ENCODE measurements at places on chromosomes 13 and 19. TPM values are rescaled to one million over a fixed set of nuclear protein-coding genes. Genes with fewer than 3 reads are reported as not detected.

GRCh38 chr13:98978280-98978679 is 416 bp upstream of the DOCK9 start:
- no peak for DNase-seq

GRCh38 chr13:102680133-102680717 is 14.6 kb downstream of the METTL21C start:
- no peak for DNase-seq

METTL21C gene
- not detected for polyA plus RNA-seq

GRCh38 chr13:112938680-112939079 is 30.3 kb upstream of the MCF2L start:
- peak; percentile 50 for DNase-seq

C19orf85 gene
- not detected for polyA plus RNA-seq

DNA sequence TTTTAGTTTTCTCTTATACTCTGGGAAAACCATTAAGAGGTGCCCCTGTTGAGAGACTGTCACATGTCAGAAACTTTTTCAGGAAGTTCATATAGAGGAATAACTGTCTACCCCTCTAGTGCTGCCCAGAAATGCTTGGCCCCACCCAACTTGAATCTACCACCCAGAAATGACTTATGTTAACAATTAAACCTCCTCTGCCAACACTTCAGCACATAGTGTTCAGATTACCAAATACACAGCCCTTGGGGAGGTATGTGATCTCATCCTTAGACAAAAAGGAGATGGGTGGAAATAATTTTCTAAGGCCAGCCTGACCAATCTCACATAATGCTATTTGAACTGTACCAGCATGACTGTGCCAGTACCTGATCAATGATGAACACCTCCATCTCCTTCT is 35.6 kb downstream of the CCDC169 start:
- DNase-seq: no peak

SEMA6B gene
- 16.9 TPM for polyA plus RNA-seq

ODAD3 gene
- polyA plus RNA-seq: not detected

DNA sequence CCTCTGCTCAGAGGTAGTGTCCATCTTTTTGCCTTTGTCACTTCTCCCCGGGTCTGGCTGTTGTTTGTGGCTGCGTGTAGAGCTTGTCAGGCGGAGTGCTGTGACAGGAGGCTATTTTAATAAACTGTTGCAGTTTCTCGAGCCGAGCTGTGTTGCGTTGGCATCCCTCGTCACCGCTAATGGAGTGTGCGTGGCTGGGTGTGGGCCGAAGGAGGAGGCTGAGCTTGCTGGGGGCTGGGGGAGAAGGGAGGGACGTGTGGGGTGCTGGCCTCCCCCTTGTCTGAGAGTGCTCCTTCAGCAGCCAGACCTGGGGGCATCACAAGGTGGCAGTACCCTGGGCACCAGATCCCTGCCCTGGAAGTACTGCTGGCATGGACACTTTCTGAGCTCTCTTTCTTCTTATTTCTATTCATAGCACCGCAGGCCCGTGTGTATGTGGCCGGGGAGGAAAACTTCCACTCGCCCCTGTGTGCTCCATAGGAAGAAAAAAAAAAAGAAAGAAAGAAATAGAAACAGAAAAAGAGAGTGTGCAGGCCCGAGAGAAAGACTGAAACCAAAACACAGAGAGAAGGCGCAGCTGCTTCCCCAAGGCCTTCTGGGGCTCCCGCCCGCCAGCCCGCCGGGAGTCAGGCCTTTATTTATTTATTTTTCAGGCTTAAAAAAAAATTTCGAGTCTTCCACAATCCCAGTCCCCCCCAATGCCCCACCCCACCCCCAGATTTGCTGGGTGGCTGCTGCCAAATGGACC is 27.0 kb downstream of the NFIX start:
- peak; percentile 87 for DNase-seq

DNA sequence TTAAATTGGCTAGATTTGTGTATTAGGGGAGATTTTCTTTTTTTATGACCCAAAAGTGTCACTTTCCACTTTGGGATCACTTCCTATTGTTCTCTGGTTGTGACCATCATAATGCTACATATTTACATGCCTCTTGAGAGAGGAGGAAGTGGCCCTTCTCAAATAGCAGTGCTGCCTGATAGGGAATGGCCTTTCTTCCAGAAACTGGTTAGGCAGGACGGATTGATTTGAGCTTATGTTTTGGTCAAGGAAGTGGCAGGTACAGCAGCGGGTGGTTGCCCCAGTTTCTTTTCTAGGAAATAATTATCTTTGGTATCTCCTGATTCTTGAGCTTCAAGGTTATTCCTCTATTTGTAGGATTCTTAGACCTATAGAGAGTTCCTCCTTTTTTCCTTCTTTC is 21.9 kb upstream of the WTIP start:
- no peak for DNase-seq

- DNase-seq: peak; percentile 93
Measured at GRCh38 chr19:6736169-6736916, 1.0 kb downstream of the GPR108 start.

- DNase-seq: no peak
Measured at GRCh38 chr13:37023871-37024270, 23.3 kb downstream of the EXOSC8 start.

GIPC1 gene
- polyA plus RNA-seq: 378 TPM

- DNase-seq: no peak
Measured at GRCh38 chr13:102658660-102659059, 36.2 kb downstream of the METTL21C start.

DNA sequence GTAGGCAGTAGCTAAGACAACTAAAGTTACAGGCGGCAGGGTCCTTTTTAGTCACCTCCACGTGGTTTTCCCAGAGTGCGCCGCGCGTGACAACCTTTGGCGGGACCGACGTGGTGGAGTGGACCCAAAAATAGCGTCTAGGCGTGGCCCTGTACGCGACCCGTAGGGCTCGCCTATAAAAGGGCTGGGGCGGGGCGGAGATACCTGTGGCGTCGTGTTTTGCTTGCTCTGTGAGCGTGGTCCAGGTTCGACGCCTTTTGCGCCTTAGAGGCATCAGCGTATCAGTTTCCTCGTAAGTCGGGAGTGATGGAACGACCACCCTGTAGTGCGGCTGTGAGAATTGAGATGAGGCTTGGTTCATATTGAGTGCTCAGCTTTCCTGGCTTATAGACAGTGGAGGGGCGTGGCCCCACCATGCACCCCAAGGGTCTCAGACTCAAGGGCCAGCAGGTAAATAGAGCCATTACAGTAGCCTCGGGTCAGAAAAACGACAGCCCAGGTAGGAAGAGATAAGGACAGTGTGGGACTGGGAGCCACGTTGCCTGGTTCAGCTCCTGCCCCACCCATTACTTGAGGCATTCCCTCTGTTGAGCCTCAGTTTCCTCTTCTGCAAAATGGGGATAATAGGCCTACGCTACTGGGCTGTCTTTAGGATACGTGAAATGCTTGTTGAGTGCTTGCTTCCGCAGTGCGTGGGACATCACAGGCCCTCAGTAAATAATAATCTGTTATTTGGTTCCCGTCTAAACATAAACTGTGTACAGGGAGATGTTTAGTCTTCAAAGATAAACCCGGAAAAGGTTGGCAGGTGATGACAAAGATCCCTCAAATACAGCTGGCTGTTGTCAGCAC is 693 bp upstream of the TMED1 start:
- DNase-seq: peak; percentile 94

HMG20B gene
- polyA plus RNA-seq: 85.9 TPM

DNA sequence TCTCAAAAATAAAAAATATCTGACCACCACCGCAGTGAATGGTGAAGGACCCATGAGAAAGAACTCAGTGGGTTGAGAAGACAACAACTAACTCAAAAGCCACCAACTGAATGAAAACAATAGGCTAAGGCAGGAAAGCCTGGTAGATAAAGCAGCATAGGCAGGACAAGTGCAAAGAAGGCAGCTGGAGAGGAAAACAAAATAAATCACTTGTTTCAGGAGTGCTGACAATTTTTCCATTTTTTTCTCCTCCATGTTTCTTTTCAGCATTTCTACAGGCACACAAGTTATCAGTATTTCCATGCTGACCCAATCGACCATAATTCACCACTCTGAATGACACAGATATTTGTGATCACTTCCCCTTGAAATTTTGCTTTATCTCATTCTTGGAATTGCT is 597.8 kb downstream of the LIG4 start:
- DNase-seq: no peak

DNA sequence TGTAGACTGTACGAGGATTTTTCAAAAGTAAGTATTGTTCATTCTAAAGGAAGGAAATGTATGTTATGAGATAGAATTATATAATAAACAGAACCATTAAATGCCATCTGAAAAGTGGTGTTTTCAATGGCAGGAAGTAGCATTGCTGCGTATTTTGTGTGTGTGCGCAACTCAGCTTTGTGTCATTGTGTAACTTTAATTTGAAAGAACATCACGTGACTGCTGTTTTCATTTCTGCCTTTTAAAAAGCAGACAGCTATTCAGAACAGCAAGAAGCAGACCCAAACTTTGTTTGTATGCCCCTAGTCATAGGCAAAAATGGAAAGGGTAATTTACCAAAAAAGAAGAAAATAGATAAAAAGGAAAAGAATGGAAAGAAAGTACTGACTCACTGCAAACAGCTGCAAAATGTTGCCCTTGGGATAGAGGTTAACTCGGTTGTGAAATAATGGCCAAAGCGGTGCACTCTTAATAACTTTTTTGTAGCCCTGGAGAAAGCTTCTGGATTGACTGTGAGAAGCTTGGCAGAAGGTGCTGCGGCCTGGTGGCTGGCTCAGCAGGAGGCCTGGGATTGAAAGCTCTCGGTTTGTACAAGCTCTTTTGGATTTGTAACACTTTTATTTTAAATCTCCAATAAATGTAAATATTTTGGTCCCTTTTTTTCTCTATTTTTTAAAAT is 97.3 kb downstream of the GGACT start:
- peak; percentile 82 for DNase-seq

- DNase-seq: no peak
Measured at GRCh38 chr13:99224021-99224420, 23.4 kb downstream of the UBAC2 start.

ZNF554 gene
- polyA plus RNA-seq: 2.5 TPM

- DNase-seq: no peak
Measured at GRCh38 chr19:33333642-33334041, 31.3 kb upstream of the CEBPA start.

NKG7 gene
- 3.2 TPM for polyA plus RNA-seq

ARHGAP45 gene
- polyA plus RNA-seq: 38.6 TPM

- DNase-seq: no peak
Measured at GRCh38 chr19:47633517-47633916, 24.6 kb downstream of the BICRA start.

CGB8 gene
- polyA plus RNA-seq: not detected

ZNF154 gene
- 3.5 TPM for polyA plus RNA-seq

DNA sequence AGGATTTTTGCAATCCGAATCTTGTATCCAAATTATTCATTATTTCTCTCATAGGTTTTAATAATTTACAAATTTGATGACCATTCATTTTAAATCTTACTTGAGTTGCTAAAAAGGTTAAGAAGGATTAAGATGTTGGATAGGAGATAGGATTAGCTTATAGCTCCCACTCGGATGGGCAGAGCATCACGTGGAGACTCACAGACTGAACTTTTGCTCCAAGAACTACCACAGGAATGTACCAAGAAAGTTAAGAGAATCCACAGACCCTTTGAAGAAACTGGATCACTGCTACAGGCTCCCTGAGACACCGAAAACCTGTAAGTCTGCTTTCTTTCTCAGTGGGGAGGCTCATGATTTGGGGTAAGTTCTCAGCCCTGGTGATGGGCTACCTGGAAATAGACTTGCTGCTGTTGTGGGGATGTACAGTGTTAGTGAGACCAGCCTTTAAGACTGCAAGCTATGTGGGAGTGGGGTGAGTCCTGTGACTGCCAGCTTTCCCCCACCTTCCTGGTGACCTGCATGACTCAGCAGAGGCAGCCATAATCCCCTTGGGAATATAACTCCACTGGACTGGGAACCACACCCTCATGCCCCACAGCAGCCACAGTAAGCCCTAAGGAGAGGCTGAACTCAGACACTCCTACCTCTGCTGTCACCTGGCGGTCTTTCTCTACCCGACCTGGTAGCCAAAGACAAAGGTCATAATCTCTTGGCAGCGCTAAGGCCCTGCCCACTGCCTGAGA is 1458.0 kb downstream of the OLFM4 start:
- DNase-seq: no peak

DNA sequence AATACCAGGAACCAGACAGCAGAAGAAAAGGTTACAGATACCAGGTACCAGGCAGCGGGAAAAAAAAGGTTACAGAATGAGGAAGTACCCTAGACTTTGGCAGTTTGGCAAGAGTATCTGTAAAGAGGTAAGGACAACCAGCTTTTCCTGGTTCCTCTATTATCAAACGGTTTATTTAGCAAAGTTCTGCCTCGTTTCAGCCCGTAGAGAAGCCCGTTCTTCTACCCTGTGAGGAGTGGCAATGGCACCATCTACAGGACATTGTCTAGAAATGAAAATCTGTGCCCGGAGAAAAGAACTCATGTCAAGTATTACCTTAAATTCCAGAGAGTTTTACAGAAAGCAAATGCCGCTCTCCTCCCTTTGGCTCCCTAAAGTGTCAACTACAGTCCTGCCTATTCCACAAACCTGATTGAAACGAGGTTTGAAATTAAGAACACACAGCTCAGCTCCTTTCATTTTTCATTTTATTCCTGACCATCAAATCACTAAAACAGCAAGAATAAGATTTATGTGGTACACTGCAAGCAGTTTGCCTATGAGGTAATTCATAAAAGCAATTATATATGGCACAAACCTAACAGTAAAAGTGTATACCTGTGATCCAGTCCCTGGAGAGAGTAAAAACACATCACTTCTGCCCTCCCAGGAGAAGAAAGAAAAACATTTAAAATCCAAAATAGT is 226.3 kb downstream of the SLC7A1 start:
- DNase-seq: no peak

GRCh38 chr19:43532571-43532961 is 422 bp upstream of the ZNF575 start:
- peak; percentile 80 for DNase-seq

DNA sequence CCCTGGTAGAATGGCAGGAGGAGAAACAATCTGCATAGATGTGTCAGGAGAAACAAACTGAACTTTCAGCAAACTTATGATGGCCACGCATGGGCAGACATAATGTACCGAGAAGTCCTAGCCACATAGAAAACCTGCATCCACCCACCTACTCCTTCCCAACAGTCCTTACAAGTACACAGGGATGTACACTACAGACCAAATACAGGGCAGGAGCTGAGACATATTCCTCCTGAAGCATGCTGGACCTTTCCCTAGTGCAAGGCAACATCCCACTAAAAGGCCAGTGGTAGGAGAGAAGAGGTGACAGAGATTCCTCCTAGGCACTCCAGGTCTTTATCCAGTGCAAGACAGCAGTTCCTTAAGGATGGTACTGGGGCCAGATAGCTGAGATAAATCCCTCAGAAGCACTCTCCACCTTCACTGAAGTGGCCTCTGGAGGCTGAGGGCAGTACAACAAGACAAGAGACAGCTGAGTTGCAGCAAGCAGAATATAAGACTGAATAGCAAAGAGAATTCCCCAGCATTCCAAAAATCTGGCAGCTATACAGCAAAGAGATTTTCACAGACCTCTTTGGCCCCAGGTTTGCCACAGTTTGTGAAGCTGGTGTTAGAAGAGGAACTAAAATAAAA is 18.3 kb downstream of the VWA8 start:
- DNase-seq: no peak

- DNase-seq: no peak
Measured at GRCh38 chr13:49540552-49540951, 44.8 kb downstream of the PHF11 start.

GRCh38 chr19:13286195-13286985 is 136.2 kb downstream of the IER2 start:
- no peak for DNase-seq

Measured in sigmoid colon (tissue), 7 donors.